ENCODE measurements at places on chromosomes 12 and 14.

GRCh38 chr12:49283541-49284429 is 11.2 kb upstream of the PRPH start:
- no peak for DNase-seq

DNA sequence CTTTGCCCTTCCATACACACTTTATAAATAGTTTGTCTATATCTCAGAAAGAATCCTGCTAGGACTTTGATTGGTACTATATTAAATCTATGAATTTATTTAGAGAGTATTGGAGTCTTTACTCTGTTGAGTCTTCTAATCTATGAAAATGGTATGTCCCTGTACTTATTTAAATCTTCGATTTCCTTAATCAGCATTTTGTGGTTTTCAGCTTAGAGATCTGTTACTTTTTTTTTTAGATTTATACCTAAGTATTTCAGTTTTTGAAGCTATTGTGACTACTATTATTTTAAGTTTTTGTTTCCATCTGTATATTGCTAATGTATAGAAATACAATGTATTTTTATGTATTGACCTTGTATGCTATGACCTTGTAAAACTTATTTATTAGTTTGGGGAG is 13.4 kb upstream of the IFI27L2 start:
- no peak for DNase-seq

- no peak for DNase-seq
These were observed 769.3 kb upstream of the FLRT2 start for GRCh38 chr14:84760489-84761126.

DNA sequence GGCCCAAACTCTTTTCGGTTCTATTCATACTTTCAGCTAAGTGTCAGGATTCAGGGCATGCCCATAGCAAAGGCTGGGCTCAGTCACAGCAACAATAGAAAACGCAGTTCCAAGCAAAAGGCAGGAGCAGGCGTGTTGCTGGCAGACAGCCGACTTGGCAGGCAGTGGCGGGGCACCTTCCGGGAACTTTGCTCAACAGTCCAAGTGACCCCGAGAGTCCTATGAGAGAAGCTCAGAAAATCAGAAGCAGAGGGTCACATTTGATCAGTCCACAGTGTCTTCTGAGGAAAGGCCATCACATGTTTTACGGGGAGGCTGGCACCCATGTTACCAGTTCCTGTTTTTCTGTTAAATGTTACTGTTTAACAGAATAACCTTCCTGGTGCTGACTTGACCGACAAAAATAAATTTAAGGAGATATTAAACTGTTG is 115.0 kb downstream of the DACT1 start:
- no peak for DNase-seq

GRCh38 chr12:52945389-52946232 is 3.3 kb upstream of the KRT18 start:
- no peak for DNase-seq

GRCh38 chr12:17503742-17504141 is 586.3 kb downstream of the RERGL start:
- DNase-seq = no peak

DNA sequence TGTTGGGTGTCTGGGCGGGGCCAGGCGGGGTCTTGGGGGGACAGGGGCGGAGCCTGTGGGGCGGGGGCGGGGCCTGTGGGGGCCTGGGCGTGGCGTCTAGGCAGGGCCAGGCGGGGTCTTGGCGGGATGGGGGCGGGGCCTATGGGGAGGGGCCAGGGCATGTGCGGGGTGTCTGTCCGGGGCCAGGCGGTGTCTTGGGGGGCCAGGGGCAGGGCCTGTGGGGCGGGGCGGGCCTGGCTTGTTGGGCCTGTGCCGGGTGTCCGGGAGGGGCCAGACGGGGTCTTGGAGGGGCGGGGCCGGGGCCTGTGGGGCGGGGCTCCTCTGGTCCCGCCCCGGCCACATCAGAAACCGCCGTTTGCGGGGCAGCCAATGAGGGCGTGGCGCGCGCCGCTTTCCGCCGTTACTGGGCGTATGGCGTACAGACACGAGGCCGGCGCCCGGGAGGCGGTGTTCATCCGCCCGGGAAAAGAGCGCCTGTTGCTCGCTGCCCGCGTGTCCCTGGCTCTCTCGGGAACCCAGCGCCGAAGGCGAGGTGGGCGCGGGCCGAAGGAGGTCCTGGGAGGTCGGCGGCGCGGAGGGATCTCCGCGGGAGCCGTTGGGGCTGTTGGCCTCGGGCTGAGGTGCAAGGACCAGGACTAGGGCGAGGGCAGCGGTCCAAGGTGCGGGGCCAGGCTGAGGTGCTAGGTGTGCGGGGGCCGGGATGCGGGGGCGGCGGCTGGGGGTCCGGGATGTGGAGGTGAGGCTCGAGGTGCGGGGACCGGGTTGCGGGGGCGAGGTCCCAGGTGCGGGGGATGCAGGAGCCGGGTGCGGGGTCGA is at the start of gene PIWIL1:
TSS of gene PIWIL1 (plus strand) at position 400 of the 816 bp plus-strand sequence. CDS start 4,705 bp downstream, outside the sequence.
- no peak for DNase-seq

DNA sequence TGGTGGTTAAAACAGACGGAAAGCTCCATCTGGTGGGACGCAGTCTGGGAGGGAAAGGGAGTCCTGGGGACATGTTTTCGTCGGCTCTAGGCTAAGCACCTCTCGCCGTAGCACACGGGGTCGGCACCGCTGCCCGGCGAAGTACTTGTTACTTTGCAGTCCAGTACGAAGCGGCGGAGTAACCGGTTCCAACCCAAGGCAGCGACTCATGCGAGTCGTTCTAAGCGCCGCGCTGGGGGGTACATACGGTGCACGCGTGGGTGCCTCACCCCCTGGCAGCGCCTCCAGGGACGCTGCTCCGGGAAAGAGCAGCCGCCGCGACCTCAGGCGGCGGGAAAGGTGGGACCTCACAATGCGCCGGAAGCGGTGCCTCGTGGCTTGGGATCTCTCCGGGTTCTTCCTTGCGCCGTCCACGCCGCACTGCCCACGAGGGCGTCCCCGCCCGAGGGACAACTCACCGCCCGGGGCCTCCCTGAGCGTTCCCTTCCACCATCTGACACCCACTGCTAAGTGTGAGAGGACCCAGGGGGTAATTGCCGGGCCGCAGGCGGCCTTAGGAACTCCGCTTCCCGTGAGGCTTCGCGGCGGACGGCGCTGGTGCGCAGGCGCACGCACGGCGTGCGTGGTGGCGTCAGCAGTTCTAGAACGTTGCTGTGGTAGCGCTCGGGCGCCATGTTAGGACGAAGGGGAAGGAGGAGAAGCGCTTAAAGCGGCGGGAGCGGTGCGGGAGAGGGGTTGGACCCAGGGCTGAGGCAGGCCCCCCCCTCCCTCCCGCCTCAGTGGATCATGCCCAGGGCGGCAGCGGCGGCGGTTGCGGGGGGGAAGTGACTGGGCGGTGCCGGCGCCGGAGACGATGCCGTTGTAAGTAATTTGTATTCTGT is at the start of gene PAPOLA:
TSS of gene PAPOLA (plus strand) at position 643 of the 881 bp plus-strand sequence. CDS start at position 854, 211 bp downstream.
- DNase-seq = peak; percentile 92

GRCh38 chr12:19273482-19274330 is 144.2 kb downstream of the PLEKHA5 start:
- peak; percentile 66 for DNase-seq

DNA sequence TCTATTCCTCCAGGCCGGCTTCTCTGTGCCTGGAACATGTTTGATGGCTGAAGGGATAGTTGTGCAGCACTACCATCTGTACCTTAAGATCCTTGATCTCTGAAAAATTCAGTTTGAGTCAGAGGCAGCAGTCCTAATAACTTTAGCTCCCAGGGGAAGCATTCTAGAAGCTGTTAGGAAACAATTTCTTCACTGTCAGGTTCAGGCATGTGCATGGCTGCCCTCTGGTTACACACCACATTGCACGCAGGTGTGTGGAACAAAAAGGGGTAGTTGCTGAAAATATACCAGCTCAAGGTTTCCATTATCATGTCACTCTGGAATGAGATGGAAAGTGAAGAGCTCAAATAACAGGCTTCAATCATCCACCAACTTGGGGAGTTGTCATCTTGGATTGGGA is 80.1 kb downstream of the CHST11 start:
- DNase-seq = no peak

- DNase-seq = no peak
These were observed 792.0 kb downstream of the MED13L start for GRCh38 chr12:115485503-115485902.

GRCh38 chr12:44582521-44582920 is 293.6 kb downstream of the NELL2 start:
- no peak for DNase-seq

- no peak for DNase-seq
These were observed 57.2 kb upstream of the RIN3 start for GRCh38 chr14:92456215-92457015.

DNA sequence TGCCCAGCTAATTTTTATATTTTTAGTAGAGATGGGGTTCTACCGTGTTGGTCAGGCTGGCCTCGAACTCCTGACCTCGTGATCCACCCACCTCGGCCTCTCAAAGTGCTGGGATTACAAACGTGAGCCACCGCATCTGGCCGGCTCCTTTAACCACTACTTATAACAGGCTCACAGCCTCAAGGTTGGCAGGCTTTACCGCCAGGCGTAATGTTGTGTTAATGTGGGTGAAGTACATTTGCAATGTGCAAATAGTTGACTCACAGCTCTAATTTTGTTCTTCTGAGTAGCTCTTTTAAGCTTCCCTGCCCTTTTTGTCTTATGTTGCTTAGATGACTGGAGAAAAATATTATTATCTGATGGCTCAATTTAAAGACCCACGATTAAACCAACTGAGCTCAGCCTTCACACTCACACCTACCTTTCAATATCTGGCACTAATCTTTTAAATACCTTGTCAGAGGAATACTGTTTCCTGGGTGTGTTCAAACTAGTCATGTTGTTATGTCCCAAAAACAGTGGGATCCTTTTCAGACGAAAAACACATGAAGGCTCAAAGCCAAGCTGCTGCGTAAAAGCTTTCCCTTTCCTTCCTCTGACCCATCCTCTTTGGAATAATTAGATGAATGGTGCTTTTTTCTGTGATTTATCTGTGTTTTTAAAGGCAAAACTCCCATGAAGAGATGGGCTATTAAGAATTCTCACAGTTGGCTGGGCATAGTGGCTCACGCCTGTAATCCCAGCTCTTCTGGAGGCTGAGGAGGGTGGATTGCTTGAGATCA is 57.2 kb upstream of the USP44 start:
- no peak for DNase-seq

DNA sequence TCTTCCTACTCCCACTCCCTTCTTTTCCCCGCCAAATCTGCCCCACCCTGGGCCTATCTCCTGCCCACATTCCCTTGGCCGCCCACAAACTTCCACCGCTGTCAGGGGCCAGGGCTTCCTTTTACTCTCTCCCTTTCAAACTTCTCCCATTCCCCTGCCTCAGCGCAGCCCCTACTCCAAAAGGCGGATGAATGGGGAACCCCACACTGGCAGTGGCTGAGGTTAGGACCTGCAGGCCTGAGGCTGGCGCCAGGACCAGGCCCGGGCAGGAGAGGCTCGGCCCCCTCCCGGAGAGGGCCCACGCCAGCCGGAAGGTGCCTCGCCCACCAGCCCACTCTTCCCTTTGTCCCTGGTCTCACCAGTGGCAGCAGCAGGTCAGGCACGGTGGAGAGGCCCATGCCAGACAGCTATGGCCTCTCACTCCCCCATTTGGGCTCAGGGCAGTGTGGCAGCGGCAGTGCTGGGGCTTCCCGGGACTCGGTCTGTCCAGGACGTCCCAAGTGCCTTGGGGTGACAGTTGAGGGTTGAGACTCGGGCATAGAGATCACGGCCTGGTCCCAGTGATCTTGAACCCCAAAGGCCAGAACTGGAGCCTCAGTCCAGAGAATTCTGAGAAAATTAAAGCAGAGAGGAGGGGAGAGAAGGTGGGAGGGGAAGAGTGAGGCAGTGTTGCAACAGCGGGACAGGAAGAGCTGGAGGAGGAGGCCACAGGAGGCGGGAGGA is at the start of gene TNFRSF1A:
TSS of gene TNFRSF1A (minus strand) at position 660 of the 723 bp plus-strand sequence. CDS start at position 398, 262 bp downstream.
- DNase-seq = peak; percentile 61

- no peak for DNase-seq
These were observed 138.6 kb downstream of the EPS8 start for GRCh38 chr12:15650399-15651128.

DNA sequence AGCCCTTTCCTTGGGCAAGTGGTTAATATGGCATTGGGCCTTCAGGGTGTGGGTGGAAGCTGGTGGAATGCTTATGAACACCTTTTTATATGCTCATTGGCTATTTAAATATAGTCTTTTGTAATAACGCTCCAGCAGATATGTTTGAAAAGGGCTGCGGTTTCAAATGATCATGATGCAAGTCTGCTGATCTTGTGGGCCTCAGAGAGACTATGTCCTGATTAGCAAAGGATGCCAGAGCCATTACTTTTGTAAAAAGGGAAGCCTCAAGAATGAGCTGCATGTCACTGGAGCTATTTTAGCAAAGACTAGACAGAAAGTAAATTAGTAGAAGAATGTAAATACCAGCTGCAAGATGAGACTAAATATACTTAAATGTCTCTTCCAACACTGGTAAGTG is 200.5 kb downstream of the GXYLT1 start:
- no peak for DNase-seq

- DNase-seq = no peak
These were observed 97.8 kb downstream of the RBM19 start for GRCh38 chr12:113868365-113868764.

DNA sequence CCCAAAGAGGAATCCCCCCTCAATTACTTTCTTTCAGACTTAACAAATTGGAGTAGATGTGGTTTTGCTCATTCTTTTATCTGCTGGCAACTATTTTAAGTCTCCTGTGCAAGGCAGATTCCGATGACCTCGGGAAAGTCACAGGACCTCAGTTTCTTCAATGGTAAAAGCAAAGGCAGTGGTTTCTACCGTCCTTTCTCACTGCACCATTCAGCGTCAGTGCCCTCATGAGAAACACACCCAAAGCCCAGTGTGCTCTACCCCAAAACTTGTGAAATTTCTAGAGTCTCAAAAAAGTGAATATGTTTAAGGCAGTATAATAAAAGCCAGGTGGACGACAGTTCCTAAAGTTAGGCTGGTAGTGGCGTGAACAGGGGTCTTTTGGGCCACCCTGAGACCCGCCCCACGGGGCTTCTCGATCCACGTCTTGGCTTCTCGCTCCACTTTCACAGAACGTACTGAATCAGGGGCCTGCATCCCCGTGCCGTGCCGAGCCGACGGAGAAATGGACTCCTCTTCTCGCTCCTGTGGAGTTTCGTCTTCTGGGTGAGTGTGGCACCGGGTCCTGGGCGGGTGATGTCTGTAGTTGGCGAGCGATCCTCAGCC is 1.3 kb upstream of the ARHGAP5 start:
- no peak for DNase-seq

DNA sequence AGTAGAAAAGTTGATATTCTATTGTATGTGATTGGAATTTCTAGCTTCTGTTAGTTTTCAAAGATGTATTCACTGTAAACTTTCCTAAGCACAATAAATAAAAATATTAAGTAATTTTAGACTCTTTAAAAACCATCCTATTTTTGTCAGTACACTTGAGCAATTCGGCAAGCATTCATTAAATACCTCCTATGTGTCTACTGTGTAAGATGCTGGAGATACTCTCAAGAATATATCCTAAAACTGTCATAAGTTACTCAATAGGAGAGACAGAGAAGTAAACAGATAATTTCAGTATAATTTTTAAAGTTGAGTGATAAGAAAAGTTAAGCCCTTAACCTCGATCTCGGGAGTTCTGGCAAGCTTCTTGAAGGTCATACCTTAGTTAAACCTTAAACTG is 46.1 kb downstream of the FANCM start:
- DNase-seq = no peak

- DNase-seq = no peak
These were observed 70.7 kb downstream of the AACS start for GRCh38 chr12:125135906-125136305.

- no peak for DNase-seq
These were observed 8.7 kb downstream of the AKAP5 start for GRCh38 chr14:64474041-64474440.

GRCh38 chr14:68261092-68261842 is 441.7 kb downstream of the RAD51B start:
- peak; percentile 27 for DNase-seq

GRCh38 chr14:32820181-32820580 is 118.5 kb upstream of the NPAS3 start:
- no peak for DNase-seq

GRCh38 chr12:3078086-3078820 is 1.1 kb downstream of the TSPAN9 start:
- DNase-seq = no peak
